Mesenteric fat pad (tissue), 1 donor: ENCODE measurements at places on chromosomes 12 and 14.

GRCh38 chr14:25929881-25930615, 667.8 kb downstream of the NOVA1 start:
- no peak for DNase-seq

GRCh38 chr12:6903722-6904121, 900 bp upstream of the LRRC23 start:
- no peak for DNase-seq

- no peak for DNase-seq
These were observed 38.4 kb downstream of the PARP11 start for GRCh38 chr12:3834774-3835173.

DNA sequence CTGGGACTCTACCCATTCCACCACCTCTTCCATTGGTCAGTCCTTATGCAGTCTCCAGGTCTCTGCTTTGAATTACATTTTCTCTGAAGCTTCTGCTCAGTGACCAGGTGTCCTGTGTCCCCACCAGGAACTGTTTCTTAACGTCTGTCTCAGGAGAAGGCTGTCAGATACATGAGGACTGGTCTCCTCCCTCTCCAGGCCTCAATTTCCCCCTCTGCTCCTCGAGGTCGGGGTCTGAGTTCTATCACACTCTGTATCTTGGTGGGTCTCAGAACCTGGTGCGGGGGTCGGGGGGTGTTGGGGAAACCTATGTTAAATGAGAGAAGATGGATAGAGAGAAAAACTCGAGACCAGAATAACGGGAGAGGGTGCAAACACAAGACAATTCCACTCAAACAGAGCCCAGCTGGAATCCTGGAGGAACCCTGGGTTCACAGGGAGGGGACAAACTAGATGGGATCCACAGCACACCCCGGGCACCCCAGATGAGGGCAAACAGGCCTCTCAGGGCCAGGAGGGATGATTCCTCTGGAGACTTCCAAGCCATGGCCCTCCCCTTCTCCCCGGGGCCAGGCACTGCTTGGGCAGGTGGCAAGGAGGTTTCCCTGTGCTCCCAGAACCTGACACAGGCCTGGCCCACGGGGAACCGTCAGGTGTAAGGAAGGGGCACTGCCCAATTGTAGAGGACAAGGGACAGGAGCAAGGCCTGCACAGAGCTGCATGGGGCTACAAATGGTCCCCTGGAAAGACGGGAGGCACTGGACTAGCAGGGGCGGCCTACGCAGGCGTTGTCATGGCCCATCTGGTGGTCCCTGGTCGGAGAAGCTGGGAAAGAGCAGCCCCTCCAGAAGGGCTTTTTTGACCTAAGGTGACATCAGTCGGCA, 313.2 kb upstream of the DIO3 start:
- peak; percentile 62 for DNase-seq

GRCh38 chr12:109621211-109621694, 47.7 kb downstream of the MVK start:
- DNase-seq: no peak

DNA sequence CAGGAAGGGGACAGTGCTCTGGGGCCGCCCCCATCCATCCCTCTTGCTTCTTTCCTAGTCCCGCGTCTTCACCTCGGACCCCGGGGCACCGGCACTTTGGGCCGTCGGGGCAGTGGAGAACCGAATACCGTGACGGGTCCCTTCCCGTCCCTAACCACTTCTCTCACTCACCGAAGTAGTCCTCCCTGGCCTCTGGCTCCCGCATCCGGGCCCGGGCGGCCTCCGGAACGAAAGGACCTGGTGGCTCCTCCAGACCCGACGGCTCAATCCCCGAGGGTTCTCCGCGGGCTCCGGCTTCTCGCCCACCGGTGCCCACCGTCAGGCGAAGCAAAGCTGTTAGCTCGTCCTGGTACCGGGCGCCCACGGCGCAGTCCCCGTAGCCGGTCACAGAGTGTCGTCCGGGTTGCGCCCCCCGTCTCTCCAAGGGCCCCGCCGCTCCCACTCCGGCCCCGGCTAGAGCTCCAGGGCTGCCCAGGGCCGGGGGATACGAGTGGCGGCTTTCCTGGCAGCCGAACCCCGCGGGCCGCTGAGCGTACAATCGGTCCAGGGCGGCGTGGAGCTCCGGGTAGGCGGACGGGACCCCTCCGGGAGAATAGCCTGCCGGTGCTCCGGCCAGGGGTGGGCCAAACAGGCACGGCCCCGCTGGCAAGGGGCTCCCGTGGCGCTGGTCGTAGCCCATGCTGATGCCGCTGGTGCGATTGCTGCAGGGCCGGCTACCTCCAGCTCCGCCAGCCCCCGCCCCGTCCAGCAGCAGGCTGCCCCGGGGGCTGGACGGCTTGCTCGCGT, 1.1 kb downstream of the AJUBA start:
- DNase-seq: peak; percentile 89

- DNase-seq: no peak
These were observed 176.4 kb downstream of the TMTC2 start for GRCh38 chr12:82862876-82863649.

- DNase-seq: no peak
These were observed 32.3 kb upstream of the INF2 start for GRCh38 chr14:104657101-104657524.

DNA sequence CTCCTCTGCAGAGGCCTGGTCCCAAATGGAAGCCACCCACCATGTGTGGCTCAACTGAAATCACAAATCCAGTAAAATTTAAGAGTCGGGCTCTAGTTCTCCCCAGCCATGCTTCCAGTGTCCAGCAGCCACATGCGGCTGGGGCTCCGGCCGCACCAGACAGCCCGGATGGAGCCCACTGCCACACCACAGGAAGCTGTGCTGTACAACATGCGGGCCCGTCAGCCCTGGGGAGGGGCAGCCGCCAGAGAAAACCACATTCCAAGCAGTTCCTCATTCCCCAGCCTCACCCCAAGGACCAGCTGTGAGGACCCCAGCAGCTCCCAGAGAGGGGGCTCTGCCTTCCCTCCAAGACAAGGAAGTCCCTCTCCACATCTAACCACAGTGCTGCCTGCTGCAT, 135.0 kb downstream of the NCOR2 start:
- DNase-seq: no peak

GRCh38 chr12:87870493-87871460, 158.4 kb downstream of the C12orf50 start:
- no peak for DNase-seq

DNA sequence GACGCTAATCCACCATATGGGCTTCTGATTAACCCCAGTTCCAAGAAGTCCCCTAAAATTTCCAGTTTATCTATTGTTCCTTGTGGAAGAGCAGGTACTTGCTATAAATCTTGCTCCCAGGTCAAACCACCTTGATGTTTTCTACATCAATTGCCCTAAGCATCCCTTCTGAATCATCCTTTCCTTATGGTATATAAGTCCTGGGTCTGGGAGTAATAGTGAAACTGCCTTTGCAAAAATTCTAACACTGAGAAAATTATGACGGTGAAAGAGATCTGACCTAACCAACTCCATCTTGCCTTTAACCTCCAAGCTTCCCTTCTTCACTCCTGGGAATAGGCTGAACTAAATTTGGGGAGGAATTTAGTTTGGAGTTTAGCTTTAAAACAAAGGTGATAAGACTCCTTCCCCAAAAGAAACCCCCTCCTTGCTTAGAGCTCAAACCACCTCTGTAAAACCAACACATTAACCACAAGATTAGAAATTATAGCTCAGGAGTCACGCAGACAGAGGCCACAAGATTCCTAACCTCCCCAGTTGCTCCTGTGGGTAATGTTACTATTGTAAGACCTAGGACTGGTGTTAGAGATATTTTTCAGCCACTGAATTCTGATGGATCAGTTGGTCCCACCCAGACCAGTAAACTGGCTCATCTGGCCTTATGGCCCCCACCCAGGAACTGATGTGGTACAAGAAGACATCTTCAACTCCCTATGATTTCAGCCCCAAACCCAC, 33.8 kb upstream of the DTX1 start:
- no peak for DNase-seq

GRCh38 chr12:108849660-108850059, 7.7 kb downstream of the SSH1 start:
- DNase-seq: no peak

GRCh38 chr14:36515105-36515593, 4.9 kb downstream of the NKX2-1 start:
- DNase-seq: no peak

DNA sequence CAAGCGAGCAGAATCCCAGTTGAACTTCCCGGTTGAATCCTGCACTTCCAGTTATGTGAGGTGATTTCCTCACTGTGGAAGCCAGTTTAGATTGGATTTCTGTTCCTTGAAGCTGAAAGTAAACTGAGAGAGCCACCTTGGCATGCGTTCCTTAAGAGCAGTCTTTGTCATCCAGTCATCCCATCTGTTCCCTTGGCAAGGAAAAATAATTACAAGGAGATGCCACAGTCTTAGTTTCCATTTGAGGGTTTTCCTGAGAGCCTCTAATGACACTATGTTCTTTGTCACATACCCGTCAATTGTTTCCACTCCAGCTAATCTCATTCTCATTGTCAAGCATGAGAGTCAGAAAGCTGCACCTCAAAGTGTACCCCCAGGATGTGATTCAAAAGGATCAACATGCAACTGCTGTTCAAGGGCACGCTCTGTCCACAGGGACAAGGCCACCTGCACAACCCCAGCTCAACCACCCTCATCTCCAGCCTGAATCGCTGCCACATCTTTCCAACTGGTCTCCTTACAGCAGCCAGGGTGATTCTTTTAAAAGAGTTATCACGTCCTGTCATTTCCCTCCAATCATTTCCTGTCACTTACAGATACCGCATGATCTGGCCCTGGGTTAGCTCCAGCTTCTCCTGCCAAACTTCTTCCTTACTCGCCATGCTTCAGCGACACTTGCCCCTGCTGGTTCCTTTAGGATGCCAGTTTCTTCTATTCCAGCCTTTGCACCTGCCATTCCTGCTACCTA, 18.0 kb upstream of the TCP11L2 start:
- DNase-seq: no peak

DNA sequence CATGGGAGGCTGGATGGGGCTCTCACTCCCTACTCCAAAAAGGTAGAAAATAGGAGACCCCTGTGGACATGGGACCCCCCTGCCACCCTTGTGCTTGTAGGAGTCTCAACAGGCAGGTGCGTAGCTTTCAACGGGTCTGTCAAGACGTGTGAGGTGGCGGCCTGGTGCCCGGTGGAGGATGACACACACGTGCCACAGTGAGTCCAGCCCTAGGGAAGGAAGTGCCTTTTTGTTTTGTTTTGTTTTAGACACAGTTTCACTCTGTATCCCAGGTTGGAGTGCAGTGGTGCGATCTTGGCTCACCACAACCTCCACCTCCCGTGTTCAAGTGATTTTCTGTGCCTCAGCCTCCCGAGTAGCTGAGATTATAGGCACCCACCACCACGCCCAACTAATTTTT, 12.9 kb downstream of the P2RX4 start:
- DNase-seq: no peak

DNA sequence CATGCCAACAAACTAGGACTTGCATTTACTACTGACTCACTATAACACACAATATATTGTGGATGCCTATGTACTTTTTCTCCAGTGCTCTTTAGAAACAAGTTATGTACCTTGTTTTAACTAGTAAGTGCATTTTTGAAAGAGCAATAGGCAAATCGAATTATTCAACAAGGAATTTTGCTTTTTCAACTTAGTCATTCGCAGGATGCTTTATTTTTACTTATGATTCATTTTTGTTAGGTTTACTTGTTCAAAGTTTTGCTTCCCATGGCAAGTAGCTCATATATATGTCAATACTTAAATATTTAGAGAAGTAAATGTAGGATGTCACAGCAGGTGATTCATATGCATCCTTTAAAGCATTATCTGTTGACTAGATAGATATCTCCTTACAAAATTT, 149.8 kb downstream of the PELI2 start:
- no peak for DNase-seq

DNA sequence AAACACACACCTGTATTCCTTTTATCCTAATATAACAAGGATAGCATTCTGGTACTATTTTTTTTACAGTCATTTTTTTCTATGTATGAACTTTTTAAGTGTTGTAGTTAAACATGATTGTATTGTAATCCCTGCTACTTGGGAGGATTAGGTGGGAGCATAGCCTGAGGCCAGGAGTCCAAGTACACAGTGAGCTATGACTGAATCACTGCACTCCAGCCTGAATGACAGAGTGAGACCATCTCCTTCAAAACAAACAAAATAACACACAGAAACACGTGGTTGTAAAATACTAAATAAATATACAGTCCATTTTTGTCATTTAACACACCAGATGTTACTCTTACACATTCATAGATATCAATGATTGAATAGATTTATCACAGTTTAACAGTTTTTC, 56.9 kb downstream of the MAP4K5 start:
- no peak for DNase-seq

- DNase-seq: no peak
These were observed 2.2 kb downstream of the SCARB1 start for GRCh38 chr12:124861492-124861891.

GRCh38 chr12:54195737-54196347, 7.1 kb upstream of the SMUG1 start:
- no peak for DNase-seq

DNA sequence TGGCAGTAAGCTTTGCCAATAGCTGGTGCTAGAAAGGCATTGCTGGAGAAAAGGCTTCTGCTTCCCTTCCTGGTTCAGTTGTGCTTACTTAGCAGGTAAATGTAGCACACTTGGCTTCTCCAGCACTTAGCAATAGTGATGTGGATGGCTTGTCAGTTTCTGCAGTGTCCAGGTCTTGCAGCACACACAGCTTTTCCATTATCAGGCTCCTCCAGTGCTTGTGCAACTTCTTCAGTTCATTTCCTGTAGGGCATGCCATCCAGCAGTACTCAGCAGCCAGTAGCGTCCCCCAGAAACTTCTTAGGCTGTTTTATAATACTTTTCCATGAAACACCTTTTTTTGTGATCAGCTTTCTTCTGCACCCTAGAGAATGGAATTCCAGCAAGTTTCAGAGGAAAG, 154.6 kb downstream of the SLC6A15 start:
- DNase-seq: no peak

DNA sequence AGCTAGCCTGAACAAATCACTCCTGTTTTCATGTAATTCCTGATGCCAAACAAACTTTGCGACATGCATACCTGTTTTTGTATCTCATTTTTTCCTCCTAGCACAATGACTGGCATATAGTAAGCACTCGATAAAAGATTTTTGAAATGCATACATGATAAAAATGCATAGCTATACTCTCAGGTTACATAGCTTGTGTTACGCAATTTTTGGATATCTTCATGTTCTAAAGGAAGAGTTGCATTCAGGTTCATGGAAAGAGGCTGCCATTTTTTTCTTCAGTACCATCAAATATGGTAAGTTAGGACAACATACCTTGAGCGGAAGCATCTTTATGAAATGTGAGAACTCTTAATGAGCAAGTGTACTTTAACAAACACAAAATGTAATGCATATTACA, 284.8 kb upstream of the DIO2 start:
- no peak for DNase-seq

DNA sequence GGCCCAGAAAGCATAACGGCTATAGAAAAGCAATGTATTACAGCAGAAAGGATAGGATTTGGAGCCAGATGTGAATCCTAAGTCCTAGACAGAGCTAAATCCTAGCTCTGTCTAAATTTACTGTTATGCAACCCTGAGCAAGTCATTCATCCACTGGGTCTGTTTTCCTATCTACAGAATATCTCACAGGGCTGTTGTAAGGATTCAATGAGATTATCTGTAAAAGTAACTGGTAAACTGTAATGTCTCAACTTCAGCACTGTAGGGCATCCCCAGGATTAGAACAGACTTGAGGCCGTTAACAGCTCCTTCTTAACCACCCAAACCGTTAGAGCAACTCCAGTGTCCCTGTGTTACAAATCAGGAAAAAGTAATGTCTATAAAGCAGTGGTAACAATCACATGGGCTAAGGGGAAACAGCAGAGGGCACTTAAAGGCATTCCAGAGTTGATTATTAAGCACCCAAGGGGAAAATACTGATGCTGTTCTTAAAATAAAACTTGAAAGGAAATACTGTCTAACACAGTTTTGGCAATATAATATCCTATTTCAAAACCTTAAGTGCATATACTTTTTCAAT, 10.1 kb downstream of the GMFB start:
- DNase-seq: no peak
